ENCODE measurements at places on chromosomes 4 and X. TPM values are rescaled to one million over a fixed set of nuclear protein-coding genes. Genes with fewer than 3 reads are reported as not detected.

Gene RPS6KA3
- 45.4 TPM for total RNA-seq

Gene FAAH2
- under 0.01 TPM for total RNA-seq

Gene VSIG1
- total RNA-seq = not detected

Gene UGT2B10
- not detected for total RNA-seq

Gene ZCCHC18
- 1.1 TPM for total RNA-seq

- no peak for DNase-seq
Observed at GRCh38 chr4:56077676-56078075, 128.9 kb downstream of the CEP135 start.

Measured in osteoblast (primary cell).